Stimulated activated CD4-positive, alpha-beta T cell treated with anti-CD3 and anti-CD28 coated beads, Interleukin-12 subunit alpha, Interleukin-12 subunit beta, amount 100 ng/mL, for 48 hours (primary cell): ENCODE measurements at places on chromosomes 7 and 10.

DNA sequence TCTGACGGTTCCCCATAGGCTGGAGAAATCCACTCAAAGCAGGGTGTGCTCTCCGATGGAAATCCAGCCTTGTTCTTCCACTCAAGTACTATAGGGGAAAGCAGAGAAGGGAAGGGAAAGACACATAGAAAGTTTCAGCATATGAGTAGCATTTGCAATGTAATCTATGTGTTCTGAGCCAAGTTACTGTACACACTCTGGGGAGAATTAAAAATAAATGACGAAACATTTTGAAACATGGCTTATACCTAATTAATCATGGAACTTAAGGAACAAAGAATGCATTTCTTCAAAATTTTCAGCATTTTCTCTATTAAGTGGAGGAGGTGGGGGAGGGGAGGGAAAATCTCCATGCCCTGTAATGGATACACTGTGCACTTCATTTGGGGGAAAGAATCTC lies 198.1 kb upstream of the HABP2 start:
- no peak for DNase-seq

- DNase-seq, result no peak
Observed at GRCh38 chr7:155567646-155568332, 21.4 kb upstream of the CNPY1 start.

- no peak for DNase-seq
Observed at GRCh38 chr7:104976966-104977636, 36.9 kb upstream of the KMT2E start.

DNA sequence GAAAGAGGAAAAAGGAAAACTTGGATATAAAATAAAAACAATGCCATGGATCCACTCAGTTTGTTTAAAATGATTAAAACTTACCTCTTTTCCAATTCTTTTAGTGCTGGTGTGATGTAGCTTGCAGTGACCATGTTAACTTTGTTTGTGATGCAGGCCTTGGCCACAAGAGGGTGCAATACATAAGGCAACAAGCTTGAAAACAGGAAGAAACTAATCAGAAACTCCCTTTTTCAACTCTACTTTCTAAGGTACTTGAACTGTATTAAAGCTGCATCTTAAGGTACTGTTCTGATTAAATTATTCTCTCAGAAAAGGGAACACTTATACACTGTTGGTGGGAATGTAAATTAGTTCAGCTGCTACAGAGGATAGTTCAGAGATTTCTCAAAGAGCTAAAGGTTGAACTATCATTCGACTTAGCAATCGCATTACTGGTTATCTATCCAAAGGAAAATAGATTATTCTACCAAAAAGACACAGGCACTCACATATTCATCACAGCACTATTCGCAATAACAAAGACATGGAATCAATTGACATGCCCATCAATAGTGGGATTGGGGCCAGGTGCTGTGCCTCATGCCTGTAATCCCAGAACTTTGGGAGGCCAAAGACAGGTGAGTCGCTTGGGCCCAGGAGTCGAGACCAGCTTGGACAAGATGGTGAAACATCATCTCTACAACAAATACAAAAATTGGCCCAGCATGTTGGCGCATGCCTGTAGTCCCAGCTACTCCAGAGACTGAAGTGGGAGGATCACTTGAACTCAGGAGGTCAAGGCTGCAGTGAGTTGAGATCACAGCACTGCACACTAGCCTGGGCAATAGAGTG lies 50.9 kb downstream of the AASS start:
- DNase-seq, result peak; percentile 32

DNA sequence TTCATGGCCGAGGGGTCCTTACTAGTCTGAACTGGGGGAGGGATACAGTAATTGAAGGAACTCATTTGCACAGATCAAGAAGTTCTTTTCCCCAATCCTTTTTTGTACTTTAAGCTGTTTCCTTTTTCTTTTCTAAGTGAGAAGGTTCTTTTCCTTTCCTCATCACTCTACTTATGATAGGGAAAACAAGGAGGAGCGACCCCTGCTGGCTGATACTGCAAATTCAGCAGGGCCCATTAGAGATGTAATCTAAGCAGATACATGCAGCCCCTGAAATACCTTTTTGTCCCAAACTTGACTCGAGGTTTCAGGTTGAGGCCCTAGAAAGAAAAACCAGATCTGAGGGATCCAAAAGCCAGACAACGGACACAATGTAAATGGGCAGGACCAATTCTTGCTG lies 305.5 kb downstream of the DNAJB9 start:
- DNase-seq, result no peak

GRCh38 chr7:127393368-127394058 lies 1.0 kb upstream of the ZNF800 start:
- DNase-seq, result no peak

DNA sequence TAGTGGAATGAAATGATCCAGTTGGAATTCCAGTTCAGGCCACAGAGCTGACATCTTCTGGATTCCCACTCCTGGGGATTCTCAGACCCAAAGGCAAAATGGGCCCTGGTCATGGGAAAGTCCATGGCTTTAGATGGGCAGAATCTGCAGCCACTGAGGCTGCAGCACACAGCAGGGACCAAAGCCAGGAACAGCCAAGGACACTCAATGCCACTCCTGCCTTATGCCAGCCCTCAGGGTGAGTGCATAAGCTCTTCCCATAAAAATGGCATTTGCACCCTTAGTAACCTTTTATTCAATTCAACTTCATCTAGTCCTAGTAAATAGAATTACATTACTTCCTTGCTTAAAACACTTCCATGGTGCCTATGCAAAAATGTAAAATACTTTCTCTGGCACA lies 274.4 kb downstream of the KCNMA1 start:
- DNase-seq, result no peak

DNA sequence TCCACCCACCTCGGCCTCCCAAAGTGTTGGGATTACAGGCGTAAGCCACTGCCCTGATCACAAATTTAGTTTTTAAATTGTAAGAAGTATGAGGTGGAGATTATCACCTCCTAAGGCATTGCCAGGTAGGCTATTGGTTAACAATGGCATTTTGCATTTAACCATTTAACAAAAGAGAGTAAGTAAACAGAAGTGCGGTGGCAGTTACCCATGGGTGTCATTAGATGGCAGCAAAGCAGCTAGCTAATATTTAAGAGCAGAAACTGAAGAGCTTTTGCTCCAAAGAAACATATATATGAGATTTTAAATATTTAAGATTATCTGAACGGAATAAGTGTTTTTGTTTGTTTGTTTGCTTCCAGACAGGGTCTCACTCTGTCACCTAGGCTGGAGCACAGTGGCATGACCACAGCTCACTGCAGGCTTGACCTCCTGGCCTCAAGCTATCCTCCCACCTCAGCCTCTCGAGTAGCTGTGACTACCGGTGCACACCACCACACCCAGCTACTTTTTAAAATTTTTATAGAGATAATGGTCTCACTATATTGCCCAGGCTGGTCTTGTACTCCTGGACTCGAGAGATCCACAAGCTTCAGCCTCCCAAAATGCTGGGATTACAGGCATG lies 325.5 kb upstream of the C7orf33 start:
- DNase-seq, result no peak

DNA sequence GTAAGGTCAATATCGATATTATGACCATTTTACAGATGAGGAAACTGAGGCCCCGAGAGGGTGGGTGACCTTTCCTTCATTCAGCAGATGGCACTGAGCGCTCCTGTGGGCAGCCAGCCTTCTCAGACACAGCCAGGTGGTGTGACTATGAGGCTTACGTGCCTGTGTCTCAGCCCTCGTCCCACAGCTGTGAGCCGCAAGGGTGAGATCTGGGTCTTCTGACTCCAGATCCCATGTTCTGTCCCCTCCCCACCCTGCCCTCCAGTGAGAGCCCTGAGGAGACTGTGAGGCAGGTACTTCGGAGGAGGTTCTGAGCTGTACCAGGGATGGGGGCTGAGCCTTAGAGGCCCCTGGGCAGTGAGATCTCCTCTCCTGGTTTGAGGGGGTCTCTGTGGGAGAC lies 613.8 kb upstream of the FOXK1 start:
- DNase-seq, result no peak

DNA sequence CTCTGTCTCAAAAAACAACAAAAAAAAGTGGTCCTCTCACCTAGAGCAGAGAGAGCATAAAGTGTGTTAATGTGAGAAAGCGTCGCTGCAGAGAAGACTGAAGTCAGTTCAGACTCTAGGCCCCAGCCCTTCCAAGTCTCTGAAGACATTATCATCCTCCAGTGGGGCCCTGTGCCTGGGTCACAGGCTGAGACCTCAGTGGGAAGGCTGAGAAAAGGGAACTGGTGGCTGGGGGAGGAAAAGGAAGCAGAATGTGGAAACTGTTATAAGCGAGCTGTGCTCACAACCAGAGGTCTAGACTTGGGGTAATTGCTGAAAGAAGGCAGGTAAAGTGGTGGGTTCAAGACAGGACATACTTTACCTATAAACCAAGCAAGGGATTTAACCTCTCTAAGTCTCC lies 4.9 kb upstream of the RRP12 start:
- DNase-seq, result no peak

- no peak for DNase-seq
Observed at GRCh38 chr10:97267671-97268070, 24.8 kb downstream of the ARHGAP19 start.

DNA sequence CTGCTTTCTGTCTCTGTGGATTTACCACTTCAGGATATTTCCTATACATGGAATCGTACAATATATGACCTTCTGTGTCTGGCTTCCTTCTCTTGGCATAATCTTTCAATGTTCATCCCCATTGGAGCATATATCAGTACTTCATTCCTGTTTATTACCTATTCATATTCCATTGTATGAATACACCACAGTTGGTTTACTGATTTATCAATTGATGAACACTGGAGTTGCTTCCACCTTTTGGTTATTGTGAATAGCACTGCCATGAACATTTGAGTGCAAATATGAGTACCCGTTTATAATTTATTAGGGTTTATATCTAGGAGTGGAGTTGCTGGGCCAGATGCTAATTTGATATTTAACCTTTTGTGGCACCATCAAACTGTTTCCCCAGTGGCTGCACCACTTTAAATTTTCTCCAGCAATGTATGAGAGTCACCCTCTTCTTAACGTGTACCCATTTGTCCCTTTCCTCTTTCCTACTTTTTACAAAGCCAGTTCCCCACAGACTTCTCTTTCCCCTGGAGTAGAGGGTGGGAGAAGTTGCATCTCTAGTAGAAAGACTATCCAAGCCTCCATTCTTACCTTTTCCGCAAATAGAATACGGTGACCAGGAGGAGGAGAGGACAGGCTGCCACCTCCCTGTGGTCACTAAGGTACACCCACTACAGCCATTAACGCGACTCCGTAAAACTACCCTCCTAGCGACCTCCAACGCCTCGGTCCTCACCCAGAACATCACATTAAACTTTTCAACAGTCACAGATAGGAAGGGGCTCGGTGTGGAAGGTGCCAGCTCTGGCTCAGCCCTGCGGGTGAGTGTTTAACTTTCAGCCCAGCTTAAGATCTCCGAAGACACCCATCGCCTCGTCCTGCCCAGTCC lies 25.6 kb downstream of the SCD start:
- no peak for DNase-seq

DNA sequence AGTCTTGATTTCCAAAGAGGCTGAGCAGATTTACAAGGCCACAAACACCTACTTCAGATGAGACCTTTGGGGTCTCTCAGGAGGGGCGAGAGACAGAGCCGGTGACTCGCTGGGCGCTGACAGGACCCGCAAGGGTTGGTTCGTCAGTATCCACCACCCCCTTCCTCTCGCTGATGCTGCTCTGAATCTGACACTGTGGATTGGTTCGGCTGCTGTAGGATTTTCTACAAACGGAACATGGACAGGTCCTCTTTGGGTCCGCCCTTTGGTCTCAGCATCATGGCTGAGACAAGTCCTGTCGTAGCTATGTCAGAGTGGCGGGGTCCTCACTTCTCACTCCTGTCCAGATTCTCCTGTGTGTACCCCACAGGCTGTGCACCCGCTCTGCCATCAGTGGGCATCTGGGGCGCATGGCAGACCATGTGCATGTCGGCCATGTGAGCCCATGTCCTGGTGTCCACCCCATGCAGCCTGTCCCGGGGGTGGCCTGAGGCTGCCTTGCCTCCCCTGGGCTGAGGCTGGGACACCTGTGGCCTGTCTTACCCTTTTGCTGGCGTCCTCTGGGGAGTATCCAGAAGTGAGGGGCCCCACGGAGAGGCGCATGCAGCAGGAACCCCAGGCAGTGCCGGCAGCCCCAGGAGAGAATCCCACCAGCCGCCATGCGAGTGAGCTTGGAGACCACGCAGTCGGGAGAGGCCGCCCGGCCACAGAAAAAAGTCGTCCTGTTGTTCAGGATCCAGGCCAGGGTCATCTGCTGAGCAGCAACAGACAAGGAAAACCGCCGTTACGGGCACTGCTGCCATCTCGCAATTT lies 21.6 kb upstream of the FAM20C start:
- DNase-seq, result no peak

DNA sequence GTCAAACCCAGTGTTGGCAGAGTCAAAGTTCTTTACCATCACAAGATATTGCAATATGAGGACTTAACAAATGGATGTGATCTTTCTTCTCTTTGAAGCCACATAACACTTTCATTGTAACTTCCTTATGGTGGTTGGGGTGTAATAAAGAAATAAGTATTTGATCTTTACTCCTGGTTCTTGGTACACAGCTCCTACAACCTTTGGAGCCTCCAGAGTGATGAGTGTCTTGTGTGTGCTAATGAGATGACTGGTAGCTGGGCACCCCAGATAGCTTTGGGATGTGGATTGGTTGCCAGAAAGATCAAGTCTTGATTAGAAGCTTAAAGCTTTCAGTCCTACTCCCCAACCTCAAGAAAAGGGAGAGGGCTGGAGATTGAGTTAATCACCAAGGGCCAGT lies 31.1 kb upstream of the YAE1 start:
- no peak for DNase-seq

- no peak for DNase-seq
Observed at GRCh38 chr7:70104243-70104642, 506.0 kb downstream of the AUTS2 start.

DNA sequence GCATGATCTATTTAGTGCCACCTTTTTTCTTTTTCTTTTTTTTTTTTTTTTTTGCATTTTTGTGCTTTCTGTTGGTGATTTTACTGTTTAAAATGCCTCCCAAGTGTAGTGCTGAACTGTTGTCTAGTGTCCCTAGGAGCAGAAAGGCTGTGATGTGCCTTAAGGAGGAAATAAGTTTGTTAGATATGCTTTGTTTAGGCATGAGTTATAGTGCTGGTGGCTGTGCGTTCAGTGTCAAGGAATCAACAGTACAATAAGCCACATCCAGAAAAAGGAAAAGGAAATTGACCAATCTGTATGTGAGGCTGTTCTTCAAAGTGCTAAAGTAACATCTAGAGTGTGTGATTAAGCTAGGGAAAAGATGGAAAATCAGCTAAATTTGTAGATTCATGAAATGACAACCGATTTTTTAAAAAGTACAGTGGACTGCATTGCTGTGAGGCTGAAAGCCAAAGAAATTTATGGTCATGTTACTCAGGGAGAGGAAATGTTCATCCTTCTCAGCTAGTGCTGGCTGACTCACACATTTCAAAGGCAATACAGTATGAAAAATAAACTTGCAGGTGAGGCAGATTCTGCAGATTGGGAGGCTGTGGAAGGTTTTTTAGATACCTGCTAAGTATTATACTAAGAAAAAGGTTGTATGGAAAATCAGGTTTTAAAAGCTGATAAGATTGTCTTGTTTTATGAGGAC lies 122.7 kb upstream of the ADCY1 start:
- DNase-seq, result no peak

GRCh38 chr10:69712342-69712741 lies 82.3 kb downstream of the FAM241B start:
- DNase-seq, result no peak
